Stimulated activated CD8-positive, alpha-beta memory T cell treated with anti-CD3 and anti-CD28 coated beads, Interleukin-2, amount 100 ng/mL, for 48 hours (primary cell): ENCODE measurements at places on chromosomes 2 and 18.

DNA sequence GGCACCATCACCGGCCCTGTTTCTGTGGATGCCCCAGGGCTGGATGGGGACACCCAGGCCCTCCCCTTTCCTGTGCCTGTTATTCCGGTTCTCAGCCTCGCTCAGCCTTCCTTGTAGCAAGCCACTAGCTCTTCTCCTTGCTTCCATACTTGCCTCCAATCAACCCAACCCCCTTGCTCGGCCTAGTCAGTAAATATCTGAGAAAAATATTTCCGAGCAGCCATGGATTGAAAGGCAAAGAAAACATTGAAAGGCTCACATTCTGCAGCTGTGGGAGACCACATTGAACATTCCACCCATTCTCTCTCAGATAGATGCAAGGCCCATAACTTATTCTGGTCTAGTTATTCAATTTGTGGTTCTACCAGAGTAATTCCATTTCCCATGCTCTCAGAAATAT lies 114.9 kb downstream of the SPP2 start:
- no peak for DNase-seq

DNA sequence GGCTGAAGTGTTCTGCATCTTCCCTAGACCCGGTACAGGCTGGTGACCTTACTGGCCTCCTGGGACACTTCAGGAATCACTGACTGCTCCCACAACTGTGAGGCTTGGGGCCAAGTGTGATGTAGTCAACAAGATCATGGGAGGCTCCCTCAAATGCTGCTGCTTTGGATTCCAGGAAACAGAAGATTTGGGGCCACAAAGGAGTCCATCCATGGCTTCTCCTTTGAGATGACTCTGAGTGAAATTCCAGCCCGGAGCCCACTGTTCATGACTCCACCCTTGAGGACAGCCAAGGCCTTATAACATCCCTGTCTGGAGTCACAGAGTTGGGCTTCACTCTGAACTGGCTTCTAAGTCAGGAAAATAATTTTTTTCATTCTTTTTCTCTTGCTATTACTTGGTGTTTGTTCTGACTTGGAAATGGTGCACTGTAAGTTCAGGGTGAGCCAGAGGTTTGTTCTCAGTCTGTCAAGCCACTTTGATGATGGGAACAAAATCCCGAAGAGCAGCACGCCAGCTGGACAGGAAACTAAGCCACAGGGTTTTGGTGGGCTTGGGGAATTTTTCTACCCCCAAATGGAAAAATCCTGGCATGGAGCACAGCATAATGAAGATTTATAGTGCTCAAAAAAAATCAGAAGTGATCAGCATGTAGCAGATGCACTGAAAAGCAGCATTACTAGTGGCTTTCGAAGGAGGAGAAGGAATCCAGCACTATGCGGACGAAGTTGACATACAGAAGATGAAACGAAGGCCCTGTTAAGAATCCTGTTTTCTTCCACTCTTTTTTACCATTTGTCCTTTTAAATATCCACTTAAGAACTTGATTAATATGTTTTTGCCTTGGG lies 98.1 kb upstream of the ZFP36L2 start:
- DNase-seq, result no peak

DNA sequence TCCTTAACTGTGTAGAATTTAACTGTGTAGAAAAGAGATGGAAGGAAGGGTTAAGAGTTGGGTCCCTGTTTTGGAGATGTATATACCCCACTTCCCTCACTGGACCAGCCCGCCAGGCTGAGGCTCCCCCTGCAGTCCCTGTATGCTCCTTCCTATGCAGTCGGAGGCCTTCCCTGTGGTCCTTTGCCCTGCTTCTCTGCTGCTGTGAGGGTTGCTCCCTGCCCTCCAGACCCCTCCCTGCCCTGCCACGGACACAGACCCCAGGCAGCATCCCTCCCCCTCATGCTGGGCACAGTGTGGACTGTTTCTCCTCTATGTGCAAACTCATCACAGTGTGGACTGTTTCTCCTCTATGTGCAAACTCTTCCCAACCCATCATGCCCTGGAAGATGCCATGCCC lies 88.7 kb downstream of the TGOLN2 start:
- DNase-seq, result no peak

DNA sequence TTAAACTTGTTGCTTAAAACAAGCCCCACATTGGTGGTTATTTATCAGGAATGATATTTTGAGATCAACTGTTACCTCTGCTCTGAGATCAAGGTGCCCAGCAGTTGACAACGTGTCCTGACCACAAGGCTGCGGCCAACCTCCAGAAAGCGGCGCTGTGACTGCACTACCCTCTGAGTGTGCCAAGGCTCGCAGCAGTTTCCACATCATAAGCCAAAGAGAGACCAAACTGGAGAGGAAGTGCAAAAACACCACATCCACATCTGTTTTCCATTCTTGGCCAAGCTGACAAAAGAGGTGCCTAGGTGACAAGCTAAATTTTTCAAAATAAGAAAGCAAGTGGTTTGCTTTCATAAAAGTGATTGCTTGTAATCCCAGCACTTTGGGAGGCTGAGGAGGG lies 410.8 kb upstream of the POU3F3 start:
- no peak for DNase-seq

- DNase-seq, result no peak
These were observed 304.8 kb upstream of the CCDC68 start for GRCh38 chr18:55264108-55264507.

GRCh38 chr2:43513796-43514195 lies 82.0 kb downstream of the THADA start:
- no peak for DNase-seq

- no peak for DNase-seq
These were observed 728 bp downstream of the NAPG start for GRCh38 chr18:10526561-10526949.

DNA sequence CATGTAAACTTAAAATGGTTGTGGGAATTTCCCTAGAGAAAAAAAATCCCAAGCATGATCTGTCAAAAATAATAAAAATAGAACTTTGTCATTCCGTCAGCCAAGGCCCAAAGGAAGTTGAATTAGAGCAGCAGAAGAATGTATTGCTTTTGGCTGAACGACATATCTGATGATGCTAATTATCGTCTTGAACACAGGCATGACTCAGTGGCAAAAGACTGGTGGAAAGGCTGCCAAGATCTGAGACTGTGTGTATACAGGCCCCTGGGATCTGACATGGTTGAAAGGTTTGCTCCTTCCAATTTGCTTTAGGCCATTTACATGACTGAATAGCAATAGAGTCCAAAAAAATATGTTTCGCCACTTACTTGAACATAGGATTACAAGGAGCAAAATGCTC lies 1057.1 kb upstream of the CRIM1 start:
- no peak for DNase-seq

GRCh38 chr18:25830787-25831186 lies 259.6 kb downstream of the SS18 start:
- DNase-seq, result no peak

GRCh38 chr18:30163573-30163972 lies 879.0 kb downstream of the DSC3 start:
- DNase-seq, result no peak

DNA sequence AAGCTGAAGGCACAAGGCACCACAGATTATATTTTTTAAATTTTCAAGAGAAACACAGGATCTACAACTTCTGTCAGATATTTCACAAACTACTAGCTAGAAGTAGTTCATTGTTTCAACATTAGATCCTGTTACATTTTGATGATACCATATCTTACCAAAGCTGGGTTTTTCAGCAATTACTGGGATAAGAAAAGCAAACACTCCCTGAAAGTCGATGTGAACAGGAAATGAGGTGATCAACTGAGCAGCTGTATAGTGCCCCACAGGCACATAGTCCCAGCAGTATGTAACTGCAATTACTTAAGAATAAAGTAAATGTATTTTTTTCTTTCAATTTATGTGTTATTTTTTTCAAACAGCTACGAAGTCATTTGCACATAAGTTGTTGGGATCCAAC lies 103.5 kb downstream of the DNER start:
- no peak for DNase-seq

DNA sequence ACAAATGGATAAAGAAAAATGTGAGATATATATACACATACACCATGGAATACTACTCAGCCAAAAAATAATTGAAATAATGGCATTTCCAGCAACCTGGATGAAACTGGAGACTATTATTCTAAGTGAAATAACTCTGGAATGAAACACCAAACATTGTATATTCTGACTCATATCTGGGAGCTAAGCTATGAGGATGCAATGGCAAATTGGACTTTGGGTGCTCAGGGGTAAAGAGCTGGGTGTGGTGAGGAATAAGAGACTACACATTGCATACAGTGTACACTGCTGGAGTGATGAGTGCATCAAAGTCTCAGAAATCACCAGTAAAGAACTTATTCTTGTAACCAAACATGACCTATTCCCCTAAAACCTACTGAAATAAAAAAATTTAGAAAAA lies 636.0 kb upstream of the LRATD1 start:
- DNase-seq, result no peak

GRCh38 chr2:165787334-165787733 lies 6.7 kb downstream of the GALNT3 start:
- no peak for DNase-seq

- DNase-seq, result no peak
These were observed 113.7 kb downstream of the TMEM18 start for GRCh38 chr2:563512-563911.

DNA sequence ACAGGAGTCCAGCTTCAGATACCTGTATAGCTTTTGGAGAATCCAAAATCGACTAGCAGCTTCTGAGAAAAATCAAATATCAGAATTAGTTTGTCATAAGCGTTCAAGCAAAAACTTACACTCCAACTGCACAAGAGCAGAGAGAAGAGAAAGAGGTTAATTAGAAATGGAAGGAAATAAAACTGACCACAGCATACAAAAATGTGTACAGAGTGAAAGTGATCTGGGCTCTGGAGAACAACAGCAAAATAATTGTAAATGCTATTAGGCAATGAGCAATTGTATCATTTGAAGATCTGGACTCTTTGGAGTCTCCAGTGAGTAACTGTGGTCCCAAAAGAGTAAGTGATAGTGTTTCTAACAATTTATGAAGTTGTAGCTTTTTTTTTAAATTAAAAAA lies 867.3 kb downstream of the TRIB2 start:
- DNase-seq, result no peak

- DNase-seq, result no peak
These were observed 405.2 kb downstream of the NCKAP5 start for GRCh38 chr2:133163111-133163510.

- no peak for DNase-seq
These were observed 18.3 kb upstream of the ENOSF1 start for GRCh38 chr18:730692-731091.

DNA sequence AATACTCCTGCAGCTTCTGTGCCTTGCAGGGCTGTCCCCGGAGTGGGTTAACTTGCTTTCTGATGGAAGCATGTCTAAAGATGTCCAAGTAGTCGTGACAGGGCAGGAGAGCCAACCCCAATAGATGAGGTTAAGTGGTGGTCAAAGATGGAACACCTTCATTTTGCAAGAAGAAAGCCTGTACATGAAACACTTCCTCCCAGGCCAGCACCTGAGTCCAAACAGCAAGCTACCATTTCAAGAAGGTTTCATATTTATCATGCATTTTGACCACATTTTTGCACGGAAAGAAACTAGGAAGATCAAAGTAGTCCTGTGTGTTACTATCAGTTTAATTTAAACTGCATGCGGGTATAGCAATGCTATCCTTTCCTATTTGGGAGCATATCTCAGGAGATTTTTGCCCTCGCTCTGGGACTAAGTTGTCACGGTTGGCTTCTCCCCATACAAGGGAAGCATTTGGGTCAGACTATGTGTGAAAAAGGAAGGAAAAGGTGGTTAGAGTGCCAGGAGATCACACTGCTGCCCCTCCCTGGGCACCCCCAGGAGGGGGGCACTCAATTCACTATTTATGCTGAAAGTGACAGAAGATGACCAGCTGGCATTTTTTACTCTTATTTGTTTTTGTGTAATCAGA lies 187.6 kb downstream of the ZNF521 start:
- no peak for DNase-seq

GRCh38 chr2:238433941-238434845 lies 7.5 kb downstream of the ASB1 start:
- DNase-seq, result no peak

GRCh38 chr2:26442707-26443106 lies 35.2 kb downstream of the OTOF start:
- no peak for DNase-seq

- no peak for DNase-seq
These were observed at the start of gene KRTCAP3 for GRCh38 chr2:27441958-27442919. Gene KRTCAP3, plus strand, starts transcription at chr2:27442381. Its CDS starts 32 bp downstream, at chr2:27442413.

DNA sequence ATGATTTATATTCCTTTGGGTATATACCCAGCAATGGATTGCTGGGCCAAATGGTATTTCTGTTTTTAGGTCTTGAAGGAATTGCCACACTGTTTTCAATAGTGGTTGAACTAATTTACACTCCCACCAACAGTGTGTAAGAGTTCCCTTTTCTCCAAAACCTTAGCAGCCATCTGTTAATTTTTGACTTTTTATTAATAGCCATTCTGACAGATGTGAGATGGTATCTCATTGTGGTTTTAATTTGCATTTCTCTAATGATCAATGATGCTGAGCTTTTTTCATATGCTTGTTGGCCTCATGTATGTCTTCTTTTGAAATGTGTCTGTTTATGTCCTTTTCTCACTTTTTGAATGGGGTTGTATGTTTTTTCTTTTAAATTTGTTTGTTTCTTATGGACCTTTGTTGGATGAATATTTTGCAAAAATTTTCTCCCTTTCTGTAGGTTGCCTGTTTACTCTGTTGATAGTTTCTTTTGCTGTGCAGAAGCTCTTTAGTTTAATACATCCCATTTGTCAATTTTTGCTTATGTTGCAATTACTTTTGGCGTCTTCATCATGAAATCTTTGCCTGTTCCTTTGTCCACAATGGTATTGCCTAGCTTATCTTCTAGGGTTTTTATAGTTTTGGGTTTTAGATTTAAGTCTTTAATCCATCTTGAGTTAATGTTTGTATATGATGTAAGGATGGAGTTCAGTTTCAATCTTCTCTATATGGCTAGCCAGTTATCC lies 119.7 kb upstream of the XIRP2 start:
- DNase-seq, result no peak

DNA sequence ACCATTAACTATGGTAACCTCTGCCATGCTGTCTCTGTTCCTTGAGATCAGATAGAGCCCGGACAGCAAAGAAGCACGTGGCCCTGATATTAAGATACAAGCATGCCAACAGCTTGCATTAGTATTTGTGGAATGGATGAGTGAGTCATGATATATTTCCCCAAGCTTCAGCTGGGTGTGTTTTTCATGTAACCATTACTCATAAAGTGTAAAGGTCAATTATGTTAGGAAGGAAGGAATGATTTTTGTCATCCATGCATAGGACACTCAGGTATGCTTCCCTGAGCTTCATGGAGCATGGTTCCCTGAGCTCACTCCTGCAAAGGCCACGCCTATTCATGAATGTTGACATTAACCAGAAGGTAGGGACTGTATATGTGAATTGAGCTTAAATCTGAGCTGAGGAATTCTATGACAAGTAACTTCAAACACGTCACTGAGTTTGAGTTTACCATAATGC lies 74.6 kb downstream of the ARL4C start:
- no peak for DNase-seq

GRCh38 chr2:71554706-71555056 lies 101.3 kb downstream of the DYSF start:
- DNase-seq, result no peak

- DNase-seq, result no peak
These were observed 74.2 kb downstream of the LYPD6B start for GRCh38 chr2:149112713-149113112.

- no peak for DNase-seq
These were observed 10.5 kb downstream of the PKP4 start for GRCh38 chr2:158467248-158467647.
